SIG-M5 (cell line): ENCODE measurements at places on chromosomes 5 and 9.

DNA sequence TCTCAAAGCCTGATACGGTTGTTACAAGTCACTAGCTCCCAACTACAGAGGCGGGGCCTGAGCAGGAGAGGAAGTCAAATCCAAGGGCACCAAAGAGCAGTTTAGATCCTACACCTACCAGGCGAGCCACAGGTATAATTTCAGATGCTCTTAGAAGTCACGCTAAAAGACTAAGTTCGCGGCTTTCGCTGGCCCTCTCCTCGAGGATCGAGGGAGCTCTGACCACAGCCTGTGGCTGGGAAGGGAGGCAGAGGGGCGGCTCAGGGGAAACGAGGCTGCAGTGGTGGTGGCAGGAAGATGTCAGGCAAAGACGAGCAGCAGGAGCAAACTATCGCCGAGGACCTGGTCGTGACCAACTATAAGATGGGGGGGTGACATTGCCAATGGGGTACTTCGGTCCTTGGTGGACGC, 48.6 kb downstream of the SEMA4D start:
- no peak for DNase-seq

- no peak for DNase-seq
Measured at GRCh38 chr9:35938474-35939356, 19.2 kb downstream of the OR2S2 start.

DNA sequence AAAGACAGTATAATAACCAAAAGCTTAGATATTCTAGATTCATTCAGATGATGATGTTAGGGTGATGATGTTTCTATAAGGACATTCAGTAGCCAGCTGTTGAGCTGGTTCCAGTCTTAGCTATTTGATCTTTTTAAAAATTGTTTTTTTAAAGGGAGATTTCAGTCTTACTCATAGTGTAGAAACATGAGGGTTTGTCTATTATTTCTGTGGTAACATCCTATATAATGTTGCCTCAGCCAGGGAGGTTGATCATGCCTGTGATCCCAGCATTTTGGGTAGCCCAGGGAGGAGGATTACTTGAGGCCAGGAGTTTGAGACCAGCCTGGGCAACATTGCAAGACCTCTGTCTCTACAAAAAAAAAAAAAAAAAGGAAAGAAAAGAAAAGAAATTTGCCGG, 167.8 kb downstream of the DOCK2 start:
- DNase-seq: no peak

DNA sequence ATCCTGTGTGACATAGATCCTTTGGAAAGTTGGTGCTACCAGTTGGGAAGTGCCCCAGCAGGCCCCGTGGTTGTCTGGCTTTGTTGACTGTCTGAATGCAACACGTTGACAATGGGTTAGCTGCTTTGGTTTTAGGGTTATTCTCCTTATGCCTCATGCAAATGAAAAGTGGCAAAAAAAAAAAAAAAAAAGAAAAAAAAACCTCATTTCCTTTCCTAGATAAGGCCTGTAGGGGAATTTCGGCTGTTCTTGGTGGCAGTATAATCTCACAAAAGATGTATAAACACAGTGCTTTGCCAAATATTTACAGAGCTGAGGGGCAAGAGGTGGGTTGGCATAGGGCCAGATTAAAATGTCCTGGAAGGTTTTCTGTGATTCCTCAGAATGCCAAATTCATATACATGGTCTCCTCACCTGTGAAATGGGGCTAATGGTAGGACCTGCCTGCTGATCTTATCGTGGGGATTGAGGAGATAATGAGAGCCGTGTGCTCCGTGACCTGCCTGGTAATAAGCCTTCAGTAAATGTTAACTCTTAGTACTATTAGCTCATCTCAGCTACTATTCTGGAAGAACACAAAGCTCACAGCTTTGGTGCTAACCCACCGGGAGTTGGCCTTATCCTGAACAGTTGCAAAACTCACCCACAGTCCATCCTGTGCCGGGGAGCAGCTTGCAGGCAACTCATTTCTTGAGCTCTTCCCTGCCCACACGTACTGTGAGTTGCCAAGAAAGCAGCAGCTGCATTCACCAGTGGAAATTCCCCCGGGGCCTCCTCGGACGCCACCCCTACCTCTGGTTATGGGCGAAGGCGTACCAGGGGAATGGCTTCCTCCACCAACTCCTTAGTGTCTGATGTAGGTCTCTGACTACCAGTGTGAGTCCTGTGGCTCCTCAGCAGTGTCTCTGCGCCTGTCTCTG, 220.3 kb downstream of the NR3C1 start:
- DNase-seq: no peak

- DNase-seq: no peak
Measured at GRCh38 chr5:133041910-133042309, 9.9 kb upstream of the HSPA4 start.

DNA sequence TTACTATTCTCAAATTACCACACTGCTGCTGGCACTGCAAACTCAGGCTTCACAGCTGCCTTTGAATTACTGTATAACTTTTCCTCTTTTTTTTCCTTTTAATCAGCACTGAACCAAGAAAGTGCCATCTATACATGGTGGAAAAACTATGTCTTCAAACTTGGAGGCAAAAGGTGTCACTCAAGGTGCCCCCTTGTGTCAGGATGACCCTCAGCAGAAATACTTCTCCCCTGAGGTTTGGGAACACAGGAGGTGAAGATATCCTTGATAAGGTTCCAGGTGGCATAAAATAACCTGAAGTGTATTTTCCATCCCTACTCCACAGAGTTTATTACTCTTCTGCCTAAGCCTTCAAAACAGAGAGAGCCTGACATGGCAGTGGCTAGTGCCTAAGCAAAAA, 14.5 kb downstream of the FRMD3 start:
- DNase-seq: no peak
